ENCODE measurements at places on chromosomes 6 and 20.

DNA sequence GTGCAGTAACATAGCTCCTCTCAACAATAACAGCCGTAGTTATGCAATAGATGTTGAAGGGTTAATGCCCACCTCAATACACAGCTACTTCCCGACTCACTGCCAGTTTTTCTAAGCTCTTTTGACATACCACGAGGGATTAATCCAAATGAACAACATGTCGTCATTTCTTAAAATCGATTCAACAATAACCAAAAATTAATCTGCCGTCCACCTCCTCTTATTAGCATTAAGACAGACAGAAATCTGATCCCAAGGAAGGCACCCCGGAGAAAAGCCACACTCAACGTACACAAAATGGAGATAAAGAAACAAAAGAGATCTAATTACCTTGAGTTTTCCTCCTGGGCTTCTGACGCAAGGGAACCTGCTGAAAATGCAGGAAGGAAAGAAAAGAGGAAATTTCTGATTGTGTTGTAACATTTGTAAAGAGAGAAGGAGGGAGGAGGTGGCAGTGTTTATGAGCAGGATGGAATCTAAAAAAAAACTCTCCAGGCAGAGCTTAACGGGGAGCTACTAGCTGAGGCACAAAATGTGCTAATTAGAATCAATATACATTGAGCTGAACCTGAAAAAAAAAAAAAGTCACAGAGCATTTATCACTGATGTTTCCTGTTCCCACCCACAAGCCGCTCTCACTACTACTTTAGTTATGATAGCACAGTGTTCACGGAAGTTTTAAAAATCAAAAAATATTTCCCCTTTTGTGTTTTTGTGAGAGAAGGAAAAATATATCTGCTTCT is 109.3 kb downstream of the IPCEF1 start:
- peak; percentile 55 for DNase-seq

GRCh38 chr6:33953171-33953570 is 149.4 kb upstream of the MLN start:
- no peak for DNase-seq

DNA sequence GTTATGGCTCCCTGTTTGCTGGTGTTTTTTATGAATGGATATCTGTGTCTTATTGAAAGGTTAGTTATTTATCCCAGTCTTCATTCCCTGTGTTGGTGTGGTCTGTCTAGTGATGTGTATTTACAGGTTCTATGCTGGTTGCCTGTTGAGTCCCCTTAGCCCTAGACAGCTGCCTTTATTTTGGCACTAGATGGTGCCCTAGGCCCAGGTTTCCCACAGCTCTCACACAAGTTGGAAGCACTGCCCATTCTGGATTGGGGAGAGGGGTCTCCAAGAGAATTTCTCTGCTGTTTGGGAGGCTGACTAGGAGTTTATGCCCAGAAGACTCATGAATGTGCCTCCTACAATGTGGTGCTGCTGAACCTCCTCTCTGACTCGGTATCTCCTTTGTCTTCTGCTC is 12.4 kb downstream of the GRM1 start:
- DNase-seq, result no peak

- no peak for DNase-seq
Observed at GRCh38 chr6:104689551-104690205, 170.0 kb downstream of the HACE1 start.

GRCh38 chr20:35015863-35016193 is 60.2 kb downstream of the MYH7B start:
- no peak for DNase-seq

DNA sequence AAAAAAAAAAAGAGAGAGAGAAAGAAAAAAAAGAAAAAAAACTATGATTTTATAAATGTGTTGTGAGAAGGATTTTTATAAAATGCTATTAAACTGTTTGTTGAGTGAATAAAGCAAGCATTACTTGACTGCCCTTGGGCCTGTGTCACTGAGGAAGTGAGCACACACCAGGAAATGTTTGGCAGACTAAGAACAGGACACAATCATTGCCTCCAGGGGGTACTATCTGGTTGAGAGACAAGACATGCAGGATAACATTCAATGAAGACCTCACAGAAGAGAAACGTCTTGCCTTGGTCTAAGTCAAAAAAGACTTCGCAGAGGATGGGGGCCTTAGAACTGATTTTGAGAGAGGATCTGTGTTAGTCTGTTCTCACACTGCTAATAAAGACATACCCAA is 40.6 kb downstream of the MTFR2 start:
- DNase-seq, result no peak

Measured in CD4-positive, alpha-beta T cell treated with Interleukin-1 beta for 1 hour (primary cell).